ENCODE measurements at places on chromosomes 7 and 10. TPM values are rescaled to one million over a fixed set of nuclear protein-coding genes. Genes with fewer than 3 reads are reported as not detected.
A peak's percentile ranks its signal among the peaks of the same experiment; 100 is the strongest.

- no peak for DNase-seq
Observed at GRCh38 chr7:122438492-122438891, 133.9 kb upstream of the FEZF1 start.

DNA sequence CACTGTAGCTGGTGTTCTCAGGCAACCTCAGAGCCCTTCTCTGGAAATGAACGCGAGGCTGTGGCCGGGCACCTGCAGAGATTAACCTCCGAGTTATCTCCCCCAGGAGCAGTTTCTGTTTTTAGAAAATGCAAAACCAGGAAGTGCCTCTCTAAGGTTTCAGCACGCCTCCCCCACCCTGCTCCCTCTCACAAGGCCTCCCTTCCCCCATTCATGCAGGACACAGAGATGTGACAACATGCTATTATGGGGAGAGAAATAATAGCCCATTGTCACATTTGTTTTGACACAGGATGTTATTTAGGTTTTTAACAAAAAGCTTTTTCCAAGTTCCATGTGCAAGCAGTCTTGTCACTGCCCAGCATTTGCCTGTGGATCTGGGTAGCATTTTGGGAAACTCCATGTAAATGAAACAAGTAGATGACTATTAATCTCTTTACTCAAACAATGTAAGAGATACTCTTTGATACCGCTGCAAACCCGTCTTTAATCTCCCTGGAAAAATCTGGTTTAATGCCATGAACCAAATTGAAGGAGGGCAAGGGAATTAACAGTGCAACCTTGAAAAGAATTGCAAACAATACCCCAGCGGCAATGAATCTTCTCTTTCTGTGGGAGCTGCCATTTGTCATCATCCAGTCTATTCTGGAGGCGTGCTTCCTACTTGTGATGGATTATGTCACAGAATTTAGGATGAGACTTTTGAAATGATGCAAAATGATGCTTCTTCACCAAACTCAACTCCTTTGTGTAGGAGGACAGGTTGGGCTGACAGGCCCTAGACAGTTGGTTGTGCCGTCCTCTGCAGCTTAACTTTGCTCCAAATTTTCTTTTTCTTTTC lies 86.5 kb upstream of the NMT2 start:
- peak; percentile 41 for DNase-seq

- no peak for DNase-seq
Observed at GRCh38 chr7:116582164-116582732, 57.4 kb downstream of the CAV1 start.

DNA sequence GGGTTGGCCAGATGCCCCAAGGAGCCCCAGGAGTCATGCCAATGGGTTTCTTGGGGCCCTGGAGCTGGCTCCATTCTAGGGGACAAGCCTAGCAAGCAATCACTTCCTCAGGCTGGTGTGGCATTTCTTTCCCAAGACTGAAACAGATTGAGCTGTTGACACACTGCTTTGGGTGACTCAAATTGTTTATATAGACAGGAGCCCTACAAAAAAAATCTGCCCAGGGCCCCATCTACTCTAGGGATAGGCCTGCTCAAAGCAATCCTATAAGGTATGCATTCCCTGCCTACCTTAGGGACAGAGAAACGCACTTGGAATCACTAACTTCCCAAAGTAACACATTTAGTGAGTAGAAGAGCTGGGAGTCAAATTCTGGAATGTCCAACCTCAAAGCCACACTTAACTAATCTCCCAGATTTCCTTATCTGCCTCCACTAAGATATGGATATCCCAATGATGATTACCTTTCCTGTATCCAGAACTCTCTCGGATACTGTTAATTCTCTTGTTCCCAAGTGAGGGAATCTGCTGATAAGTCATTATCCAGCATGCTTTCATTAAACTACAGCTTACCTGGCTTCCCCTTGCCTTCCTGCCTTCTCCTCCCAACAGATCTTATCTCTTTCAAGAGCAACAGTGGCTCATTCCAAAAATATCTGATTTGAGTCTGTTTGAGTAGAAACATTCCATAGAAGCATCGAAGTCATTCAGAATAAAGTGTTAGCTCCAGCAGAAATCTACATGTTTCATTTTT lies 3.1 kb downstream of the ABLIM1 start:
- no peak for DNase-seq

- DNase-seq = no peak
Observed at GRCh38 chr7:133109816-133110215, 27.9 kb upstream of the CHCHD3 start.

- DNase-seq = no peak
Observed at GRCh38 chr10:14740684-14741247, 33.9 kb downstream of the FAM107B start.

DNA sequence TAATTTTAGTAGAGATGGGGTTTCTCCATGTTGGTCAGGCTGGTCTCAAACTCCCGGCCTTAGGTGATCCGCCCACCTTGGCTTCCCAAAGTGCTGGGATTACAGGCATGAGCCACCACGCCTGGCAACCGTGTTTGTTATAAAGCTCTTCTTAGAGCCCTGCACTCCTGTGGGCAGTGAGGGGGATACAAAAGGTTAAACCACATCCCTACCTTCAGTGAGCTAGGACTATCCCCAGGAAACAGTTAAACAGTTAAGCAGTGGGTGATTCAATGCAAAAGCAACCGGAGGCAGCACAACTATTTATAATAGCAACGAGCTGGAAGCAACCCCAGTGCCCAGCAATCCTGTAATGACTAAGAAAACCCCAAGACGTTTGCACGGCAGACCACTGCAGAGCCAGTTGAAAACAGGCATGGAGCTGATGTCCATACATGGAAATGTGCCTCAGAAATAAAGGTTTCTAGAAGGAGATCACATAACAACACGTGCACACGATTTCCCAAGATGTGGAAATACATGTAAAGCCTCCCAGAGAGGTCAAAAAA lies 107.2 kb upstream of the LYZL2 start:
- DNase-seq = no peak

DNA sequence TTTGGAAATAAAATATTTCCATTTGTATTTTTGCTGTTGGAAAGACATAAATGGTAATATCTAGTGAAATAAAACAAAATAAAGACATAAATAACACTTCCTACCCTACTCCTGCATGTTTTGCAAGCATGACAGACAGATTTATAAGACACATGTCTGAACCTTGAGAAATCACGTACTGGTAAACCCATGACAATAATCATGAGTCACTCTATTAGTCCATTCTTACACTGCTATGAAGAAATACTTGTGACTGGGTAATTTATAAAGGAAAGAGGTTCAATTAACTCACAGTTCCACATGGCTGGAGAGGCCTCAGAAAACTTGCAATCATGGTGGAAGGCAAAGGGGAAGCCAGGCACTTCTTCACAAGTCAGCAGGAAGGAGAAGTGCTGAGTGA lies 942.2 kb downstream of the REEP3 start:
- no peak for DNase-seq

DNA sequence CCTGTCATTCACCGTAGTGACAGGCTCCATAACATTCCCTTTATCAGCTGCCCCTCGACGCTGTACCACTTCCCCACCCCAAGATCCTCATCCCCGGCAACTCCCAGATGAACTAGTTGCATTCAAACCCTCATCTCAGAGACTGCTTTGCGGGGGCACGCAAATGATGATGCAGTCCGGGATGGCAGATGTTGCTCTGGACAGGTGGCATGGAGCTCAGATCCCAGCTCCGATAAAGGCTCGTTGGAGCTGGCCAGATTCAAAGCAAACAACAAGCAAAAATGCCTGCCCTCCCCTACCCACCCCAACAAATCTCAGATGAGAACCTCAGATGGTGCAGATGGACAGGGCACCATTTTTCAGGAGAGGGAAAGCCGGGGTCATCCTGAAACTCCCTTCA lies 46.7 kb downstream of the CARD11 start:
- DNase-seq = no peak

DNA sequence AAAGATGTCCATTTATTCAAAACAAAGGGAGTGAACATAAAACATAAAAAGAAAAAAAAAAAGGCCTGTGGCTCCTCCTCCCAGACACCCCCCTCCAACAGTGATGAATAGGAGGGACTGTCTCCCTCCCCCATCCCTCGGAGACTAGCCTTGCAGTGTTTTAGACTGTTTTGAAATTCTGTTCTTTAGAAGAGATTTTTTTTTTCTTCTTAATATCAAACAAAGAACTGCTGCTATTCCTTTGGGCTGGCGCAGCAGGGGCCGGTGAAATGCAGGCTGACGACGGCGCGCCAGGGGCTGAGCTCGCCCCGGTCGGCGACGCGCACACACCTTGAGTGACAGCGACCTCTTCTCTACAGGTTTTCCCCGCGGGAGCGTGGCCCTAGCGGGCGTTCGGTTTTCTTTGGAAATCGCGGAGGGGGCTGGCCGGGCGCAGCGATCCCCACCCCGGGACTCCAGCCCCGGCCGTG lies at the start of gene LANCL2:
LANCL2 (plus strand) TSS at position 133 of the 470 bp plus-strand sequence. CDS start 689 bp downstream, outside the sequence.
- DNase-seq = peak; percentile 67

DNA sequence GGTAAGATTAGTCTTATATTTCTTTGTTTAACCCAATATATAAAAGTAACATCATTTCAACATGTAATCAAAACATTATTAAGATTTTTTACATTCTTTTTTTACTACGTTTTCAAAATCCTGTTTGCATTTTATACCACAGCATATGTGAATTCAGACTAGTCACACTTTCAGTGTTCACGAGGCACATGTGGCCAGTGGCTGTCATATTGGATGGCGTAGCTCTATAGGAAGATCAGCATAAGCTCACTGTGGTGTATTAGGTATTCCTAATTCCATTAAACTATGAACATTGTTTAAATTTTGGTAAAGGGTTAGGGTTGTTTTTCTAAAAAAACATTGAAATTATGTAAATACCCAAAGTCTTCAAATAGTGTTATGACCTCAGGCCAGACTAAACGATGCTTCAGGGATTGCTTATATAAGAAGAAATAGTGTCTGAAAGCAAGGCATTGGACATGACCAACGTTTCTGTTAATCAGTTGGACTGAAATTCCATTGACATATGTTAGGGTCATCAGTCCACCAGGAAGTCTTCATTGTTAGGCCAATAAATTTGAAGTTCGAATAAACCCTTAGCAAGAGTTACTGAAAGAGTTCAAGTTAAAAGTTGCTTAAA lies 97.0 kb downstream of the BICC1 start:
- no peak for DNase-seq

DNA sequence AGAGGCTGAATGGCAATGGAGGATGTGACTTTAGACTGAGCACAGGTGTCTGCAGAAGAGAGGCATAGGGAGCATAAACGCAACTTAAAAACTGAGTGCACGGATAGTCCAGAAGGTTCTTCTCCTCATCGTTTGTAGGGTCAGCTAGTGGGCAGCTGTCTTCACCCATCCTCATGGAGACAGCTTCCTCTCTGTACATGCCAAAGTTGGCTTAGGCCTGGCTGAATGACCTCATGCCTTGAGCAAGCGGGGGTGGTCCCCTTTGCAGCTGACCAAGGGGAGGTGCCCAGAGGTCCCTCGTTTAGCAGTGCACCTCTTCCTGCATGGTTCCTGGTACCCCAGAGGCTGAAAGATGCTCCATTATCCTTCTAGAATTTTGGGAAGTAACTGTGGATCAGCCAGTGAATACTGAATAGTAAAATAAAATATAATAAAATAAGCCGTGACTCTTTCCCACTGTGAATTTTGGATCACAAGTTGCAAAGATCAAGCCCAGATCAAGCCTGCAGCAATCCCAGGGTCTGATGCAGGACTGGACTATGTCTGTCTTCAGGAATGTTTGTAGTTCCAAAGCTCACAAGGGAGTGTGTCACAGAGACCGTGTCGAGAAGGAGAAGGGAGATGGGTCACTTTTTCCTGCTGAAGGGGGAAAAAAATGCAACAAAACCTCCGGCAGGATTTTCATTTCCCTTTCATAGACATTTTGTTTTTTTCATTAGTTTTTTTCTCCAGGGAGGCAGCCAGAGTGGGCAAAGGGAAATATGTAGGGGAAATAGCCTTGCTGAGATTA lies 295.3 kb upstream of the MKI67 start:
- no peak for DNase-seq

DNA sequence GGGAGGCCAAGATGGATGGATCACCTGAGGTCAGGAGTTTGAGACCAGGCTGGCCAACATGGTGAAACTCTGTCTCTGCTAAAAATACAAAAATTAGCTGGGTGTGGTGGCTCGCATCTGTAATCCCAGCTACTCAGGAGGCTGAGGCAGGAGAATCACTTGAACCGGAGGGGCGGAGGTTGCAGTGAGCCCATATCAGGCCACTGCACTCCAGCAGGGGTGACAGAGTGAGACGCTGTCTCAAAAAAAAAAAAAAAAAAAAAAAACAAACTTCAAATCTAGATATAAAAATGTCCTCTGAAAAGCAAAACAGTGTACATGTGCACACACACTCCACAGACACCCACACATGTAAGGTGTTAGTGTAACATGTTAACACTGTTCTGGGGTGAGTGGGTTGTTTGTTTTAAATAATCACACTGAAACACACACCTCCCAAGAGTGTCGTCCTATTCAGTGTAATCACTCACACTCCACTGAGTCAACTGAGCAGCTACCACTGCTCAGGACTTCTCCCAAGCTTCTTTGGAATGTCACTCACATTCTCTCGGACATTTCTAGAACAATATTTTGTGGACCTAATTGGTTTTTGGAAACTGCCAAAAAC lies 12.8 kb upstream of the RGS10 start:
- no peak for DNase-seq

DNA sequence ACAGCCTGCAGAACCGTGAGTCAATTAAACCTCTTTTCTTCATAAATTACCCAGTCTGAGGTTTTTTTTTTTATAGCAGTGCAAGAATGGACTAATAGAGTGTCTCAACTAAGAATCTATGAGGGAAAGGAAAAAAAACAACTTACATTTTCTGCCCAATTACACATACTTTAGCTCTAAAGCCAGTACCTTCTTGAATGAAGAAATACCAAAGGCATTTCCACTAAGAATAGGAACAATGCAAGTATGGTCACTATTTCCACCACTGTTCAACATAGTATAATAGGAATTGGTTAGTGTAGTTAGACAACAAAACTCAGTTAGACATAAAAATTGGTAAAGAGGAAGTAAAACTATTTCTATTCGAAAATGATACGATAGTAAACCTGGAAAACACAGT lies 37.6 kb downstream of the MICU1 start:
- DNase-seq = no peak

DNA sequence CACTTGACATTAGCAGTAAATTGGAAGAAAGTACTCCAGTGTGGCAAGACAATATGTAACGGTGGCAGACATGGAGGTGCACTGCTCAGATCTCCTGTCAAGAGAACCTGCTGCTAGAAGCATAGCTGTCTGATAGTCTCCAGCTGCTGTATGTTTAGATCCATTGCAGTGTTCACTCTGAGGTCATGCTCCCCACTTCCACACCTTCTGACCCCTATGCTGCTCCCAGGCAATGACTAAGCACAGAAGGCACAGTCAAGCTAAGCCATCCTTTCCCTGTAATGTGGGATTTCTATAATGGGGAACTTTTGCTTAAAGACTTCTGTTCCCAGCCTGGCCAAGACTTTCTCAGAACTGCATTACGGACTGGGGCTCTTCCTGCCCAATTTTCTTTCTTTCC lies 315.8 kb downstream of the HPSE2 start:
- no peak for DNase-seq

DNA sequence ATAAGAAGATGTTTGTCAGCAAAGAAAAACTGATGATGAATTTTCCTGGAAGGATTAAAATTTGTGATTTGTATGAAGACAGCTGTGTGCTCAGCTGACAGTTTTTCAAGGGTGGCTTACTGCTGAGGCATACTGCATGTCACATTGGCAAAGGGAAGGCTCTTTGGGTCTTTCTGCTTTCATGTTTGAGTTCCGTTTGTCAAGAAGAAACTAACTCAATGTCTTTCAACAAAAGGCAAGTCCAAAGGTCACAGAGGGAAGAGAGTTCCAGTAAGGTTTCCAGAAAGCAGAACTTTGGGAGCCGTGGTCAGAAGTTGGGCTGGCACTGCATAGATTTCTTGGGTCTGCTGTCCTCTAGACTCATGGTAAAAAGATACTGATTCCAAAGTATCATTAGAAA lies 16.9 kb downstream of the DYDC2 start:
- no peak for DNase-seq

FAM180A gene
- total RNA-seq = not detected

CAMK2B gene
- 0.44 TPM for total RNA-seq

ZPBP gene
- total RNA-seq = not detected
